ENCODE measurements at places on chromosomes 2 and 18. TPM values are rescaled to one million over a fixed set of nuclear protein-coding genes. Genes with fewer than 3 reads are reported as not detected.

- H3K4me1 ChIP-seq = no peaks in the 10 kb centered on the region
- DNase-seq = no peak
- H3K4me3 ChIP-seq = no peak overlapping the region
- H3K36me3 ChIP-seq = no peaks in the 10 kb centered on the region
- H3K27ac ChIP-seq = no peak overlapping the region
Measured at GRCh38 chr2:86243950-86244733, 44.9 kb downstream of the MRPL35 start.

GRCh38 chr2:223043164-223043941 is 8.6 kb upstream of the KCNE4 start:
- no peaks in the 10 kb centered on the region for H3K36me3 ChIP-seq
- no peaks in the 10 kb centered on the region for H3K4me1 ChIP-seq
- H3K4me3 ChIP-seq = no peak overlapping the region
- no peaks in the 10 kb centered on the region for H3K27me3 ChIP-seq
- no peak for DNase-seq
- H3K27ac ChIP-seq = no peak overlapping the region

DNA sequence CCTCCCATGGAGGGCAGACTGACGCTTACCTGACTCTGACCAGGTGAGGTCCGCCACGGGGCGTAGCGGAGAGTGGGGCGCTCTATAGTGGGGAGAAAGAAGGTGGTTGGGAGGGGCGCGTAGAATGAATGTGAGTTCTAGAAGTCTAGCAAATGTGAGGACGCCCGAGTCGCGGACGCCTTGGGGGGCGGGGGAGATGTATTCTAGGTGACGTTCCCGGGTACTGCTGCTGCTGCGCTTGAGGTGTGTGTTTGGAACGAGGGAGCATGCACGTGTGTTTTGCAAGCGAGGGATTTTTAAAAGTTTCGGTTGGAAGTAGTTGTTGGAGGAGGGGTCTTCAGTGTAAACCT is 758 bp downstream of the RIF1 start:
- H3K4me3 ChIP-seq = peak overlapping the region; percentile 96
- peak; percentile 46 for DNase-seq
- H3K4me1 ChIP-seq = peaks cover 28% of the 10 kb centered on the region
- H3K27ac ChIP-seq = peak overlapping the region; percentile 92

- no peak overlapping the region for H3K4me3 ChIP-seq
- DNase-seq = no peak
- no peaks in the 10 kb centered on the region for H3K27me3 ChIP-seq
- no peaks in the 10 kb centered on the region for H3K4me1 ChIP-seq
- H3K27ac ChIP-seq = no peak overlapping the region
- H3K36me3 ChIP-seq = no peaks in the 10 kb centered on the region
Measured at GRCh38 chr18:26685438-26686157, 137.2 kb upstream of the KCTD1 start.

DNA sequence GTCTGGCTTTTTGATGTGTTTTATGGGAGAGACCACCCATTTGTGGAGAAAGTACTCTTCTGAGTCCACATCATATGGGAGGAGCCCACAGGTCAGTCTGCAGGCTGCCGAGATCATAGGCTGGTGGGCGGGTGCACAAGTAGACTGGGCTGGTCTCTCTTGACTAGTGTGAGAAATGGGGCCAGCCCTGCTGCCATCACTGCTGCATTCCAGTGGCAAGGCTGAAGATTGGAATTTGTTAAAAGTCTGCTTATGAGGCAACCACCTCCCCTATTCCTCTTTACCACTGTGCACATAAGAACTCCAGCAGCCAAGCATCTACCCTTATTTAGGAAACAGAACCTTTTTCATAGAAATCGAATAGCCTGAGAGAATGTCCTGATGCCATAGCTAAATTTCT is 200.7 kb downstream of the DIS3L2 start:
- no peaks in the 10 kb centered on the region for H3K36me3 ChIP-seq
- H3K27me3 ChIP-seq = no peaks in the 10 kb centered on the region
- no peaks in the 10 kb centered on the region for H3K4me1 ChIP-seq
- H3K27ac ChIP-seq = no peak overlapping the region
- DNase-seq = no peak
- H3K4me3 ChIP-seq = no peak overlapping the region

DNA sequence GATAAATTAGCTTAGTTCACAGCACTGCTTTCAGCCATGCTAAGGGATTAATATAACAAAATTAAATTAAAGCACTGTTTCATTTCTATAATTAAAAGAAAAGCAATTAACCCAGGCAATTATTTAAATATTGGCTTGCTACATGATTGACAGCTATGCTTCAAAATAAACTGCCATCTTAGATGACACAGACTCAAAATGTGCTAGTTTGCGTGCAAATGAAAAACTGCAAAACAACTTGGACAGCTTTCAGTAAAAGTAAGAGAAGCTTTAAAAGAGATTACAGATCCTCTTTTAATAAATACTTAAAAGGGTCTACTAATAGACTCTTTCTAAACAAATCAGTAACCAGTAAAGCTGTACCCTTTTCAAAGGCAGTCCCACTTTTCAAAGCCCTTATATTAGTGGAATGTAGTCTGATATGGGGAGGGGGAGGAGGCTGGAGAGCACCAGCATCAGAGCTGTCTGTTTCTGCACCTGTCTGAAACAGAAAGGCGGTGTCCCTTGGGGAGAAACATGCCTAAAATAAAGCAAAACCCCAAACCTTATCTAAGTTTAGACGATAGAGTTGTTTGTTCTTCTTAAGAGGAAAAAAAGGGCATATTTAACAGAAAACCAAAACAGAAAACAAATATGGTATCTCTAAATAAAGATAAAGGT is 20.8 kb downstream of the EIF2AK3 start:
- no peak overlapping the region for H3K27ac ChIP-seq
- H3K36me3 ChIP-seq = no peaks in the 10 kb centered on the region
- H3K4me1 ChIP-seq = peaks cover 4% of the 10 kb centered on the region
- H3K27me3 ChIP-seq = no peaks in the 10 kb centered on the region
- H3K4me3 ChIP-seq = no peak overlapping the region
- no peak for DNase-seq

GRCh38 chr2:149915151-149915550 is 327.6 kb upstream of the MMADHC start:
- H3K36me3 ChIP-seq = no peaks in the 10 kb centered on the region
- no peaks in the 10 kb centered on the region for H3K27me3 ChIP-seq
- no peak overlapping the region for H3K27ac ChIP-seq

DNA sequence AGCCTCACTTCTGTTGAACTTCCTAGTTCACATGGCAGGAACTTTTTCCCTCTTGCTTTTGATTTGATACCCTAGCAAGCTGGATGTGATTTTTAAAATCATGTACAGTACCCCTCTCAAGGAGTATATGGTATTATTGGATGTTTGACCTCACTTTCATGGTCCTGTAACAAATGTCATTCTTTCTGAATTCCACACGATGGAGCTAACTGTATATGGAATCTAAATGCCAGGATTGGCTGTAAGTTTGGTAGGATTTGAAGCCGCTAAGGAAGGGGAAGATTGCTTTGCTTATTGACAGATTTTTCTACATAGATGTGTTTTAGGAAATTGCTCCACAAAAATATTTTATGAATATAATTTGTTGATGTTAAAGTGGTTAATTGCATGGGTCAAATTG is 18.3 kb downstream of the MAIP1 start:
- peaks cover 23% of the 10 kb centered on the region for H3K4me1 ChIP-seq
- DNase-seq = no peak
- peaks cover 6% of the 10 kb centered on the region for H3K36me3 ChIP-seq

GRCh38 chr2:68913359-68913758 is 39.3 kb downstream of the GKN2 start:
- DNase-seq = no peak
- no peak overlapping the region for H3K27ac ChIP-seq
- no peaks in the 10 kb centered on the region for H3K27me3 ChIP-seq
- H3K4me1 ChIP-seq = peaks cover 22% of the 10 kb centered on the region

DNA sequence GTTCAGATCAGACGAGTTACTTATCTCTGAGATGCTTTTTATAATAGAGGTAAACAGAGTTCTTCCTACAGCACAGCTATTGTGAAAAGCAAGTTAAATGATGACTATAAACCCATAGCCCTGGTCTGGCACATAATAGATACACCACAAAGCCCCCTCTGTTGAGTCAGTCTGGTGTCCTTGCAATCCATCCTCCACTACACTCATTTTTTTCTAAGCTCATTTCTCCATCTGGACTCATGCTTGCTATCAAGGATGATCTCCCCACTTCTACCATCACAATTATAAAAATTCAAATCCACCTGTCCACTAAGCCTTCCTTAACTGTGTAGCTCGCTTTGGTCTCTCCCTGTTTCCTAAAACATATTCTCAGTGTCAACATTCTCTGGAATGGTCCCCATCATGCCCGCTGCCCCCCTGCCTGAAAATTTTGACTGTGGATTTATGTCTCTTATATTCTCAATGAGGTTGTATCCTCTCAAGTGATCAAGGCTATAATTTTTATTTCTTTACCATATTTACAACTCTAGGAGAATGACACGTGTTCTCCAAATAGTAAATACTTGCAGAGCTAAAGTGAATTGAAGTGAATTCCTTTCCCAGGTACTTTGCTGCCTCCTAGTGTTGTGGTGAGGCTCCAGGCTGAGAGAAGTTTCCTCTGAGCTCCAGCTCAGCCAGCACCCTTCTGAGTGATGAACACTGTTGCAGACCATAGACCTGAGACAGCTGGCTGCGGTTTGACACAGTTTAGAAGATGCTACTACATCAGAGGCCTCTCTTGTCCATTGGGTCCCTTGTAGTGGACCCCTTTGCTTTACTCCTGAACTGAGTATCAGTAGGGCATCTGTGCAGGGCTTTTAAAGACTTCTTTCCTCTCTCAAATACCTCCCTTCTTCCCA is 108.7 kb downstream of the DPP10 start:
- peak; percentile 32 for DNase-seq
- no peak overlapping the region for H3K27ac ChIP-seq
- no peaks in the 10 kb centered on the region for H3K4me1 ChIP-seq
- no peak overlapping the region for H3K4me3 ChIP-seq

DNA sequence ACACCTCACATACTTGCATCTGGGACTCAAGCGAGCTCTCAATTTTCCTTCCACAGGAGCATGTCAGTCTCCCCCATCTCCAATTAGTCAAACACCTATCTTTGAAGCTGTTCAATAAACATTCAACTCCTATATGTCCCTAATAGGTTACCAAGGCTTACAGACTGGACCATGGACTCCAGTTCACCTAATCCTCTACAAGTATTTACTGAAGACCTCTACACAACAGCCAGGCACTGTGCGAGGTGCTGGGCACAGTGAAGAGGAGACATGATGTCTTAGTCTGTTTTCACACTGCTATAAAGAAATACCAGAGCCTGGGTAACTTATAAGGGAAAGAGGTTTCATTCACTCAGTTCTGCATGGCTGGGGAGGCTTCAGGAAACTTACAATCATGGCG is 129.9 kb downstream of the MYO5B start:
- no peak overlapping the region for H3K27ac ChIP-seq
- no peak for DNase-seq
- H3K36me3 ChIP-seq = no peaks in the 10 kb centered on the region
- no peaks in the 10 kb centered on the region for H3K4me1 ChIP-seq
- H3K4me3 ChIP-seq = no peak overlapping the region

DNA sequence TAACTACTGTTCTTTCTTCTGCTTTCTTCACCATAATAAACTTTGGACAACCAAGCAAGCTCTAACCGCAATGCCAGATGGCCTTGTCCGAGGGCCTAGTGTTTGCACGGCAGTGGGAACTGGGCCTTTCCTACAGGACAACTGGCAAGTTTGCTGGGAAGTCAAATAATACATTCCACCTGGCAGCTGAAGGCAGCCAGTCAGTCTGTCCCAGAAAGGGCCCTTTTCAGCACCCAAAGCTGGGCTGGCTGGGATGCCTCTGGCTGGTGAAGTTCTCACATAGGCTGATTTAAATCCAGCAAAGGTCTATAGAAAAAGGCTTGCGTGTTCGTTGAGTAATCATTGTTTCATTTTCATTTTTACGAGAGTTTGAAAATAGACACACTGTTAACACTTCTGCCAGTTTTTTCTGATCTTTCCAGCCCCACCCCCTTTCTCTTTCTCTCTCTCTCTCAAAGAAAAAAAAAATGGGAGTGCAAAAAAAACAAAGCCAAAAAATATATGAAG is 110.0 kb upstream of the EPAS1 start:
- no peaks in the 10 kb centered on the region for H3K36me3 ChIP-seq
- H3K4me3 ChIP-seq = peak overlapping the region; percentile 71
- H3K27ac ChIP-seq = peak overlapping the region; percentile 92
- H3K27me3 ChIP-seq = no peaks in the 10 kb centered on the region

GRCh38 chr2:71544919-71545571 is 91.7 kb downstream of the DYSF start:
- peak overlapping the region; percentile 49 for H3K4me3 ChIP-seq
- H3K4me1 ChIP-seq = peaks cover 8% of the 10 kb centered on the region
- no peak overlapping the region for H3K27ac ChIP-seq
- peaks cover 21% of the 10 kb centered on the region for H3K27me3 ChIP-seq
- DNase-seq = no peak

DNA sequence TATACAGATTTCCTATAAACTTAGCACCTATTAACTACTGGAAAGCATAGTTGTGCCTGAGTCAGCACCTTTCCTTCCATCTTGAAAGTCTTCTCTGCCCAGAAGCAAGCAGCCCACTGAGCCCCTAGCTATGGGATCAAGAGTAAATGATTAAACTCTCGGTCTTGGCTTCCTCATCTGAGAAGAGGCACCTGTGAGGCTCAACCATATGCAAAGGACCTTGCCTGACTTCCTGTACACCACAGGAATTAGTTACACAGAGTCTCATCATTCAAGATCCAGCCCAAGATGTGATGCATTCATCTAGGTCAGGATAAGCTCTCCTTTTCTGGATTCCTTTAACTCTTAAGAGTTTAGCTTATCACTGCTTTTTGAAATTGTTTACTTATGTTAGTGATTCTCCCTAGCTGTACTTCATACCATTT is 96.0 kb downstream of the CDH2 start:
- DNase-seq = no peak
- no peak overlapping the region for H3K27ac ChIP-seq
- peaks cover 1% of the 10 kb centered on the region for H3K36me3 ChIP-seq
- no peaks in the 10 kb centered on the region for H3K4me1 ChIP-seq

DNA sequence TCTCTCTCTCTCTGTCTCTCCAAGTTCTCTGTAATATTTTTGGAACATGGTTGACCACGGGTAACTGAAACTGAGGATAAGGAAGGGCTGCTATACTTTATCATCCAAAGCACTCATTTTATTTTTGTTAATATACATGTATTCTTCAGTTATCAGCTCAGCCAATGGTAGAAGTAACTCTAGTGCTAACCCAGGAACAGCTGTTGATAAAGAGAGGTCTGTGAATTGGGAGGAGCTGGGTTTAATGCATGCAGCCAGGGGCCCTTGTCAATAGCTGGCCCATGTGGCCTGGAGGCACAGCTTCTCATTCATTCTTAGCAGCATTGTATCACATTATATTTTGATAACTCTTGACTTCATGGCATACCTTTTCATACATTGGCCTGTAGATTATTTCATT is 401.6 kb downstream of the EPHA4 start:
- H3K4me3 ChIP-seq = no peak overlapping the region
- H3K4me1 ChIP-seq = no peaks in the 10 kb centered on the region
- no peak for DNase-seq
- H3K27ac ChIP-seq = no peak overlapping the region
- no peaks in the 10 kb centered on the region for H3K27me3 ChIP-seq
- no peaks in the 10 kb centered on the region for H3K36me3 ChIP-seq

Gene AQP12A
- total RNA-seq = not detected

Gene OLA1
- total RNA-seq = 89.2 TPM

Gene DHRS9
- 4.6 TPM for total RNA-seq

Gene SNTG2
- 2.5 TPM for total RNA-seq

Gene XDH
- total RNA-seq = 0.07 TPM

Gene CRACDL
- 0.79 TPM for total RNA-seq

Gene SETBP1
- 3.8 TPM for total RNA-seq
